T-helper 22 cell (primary cell): ENCODE measurements at places on chromosomes 3 and 15.

GRCh38 chr3:185558395-185558794, 6.0 kb upstream of the LIPH start:
- no peak for DNase-seq

DNA sequence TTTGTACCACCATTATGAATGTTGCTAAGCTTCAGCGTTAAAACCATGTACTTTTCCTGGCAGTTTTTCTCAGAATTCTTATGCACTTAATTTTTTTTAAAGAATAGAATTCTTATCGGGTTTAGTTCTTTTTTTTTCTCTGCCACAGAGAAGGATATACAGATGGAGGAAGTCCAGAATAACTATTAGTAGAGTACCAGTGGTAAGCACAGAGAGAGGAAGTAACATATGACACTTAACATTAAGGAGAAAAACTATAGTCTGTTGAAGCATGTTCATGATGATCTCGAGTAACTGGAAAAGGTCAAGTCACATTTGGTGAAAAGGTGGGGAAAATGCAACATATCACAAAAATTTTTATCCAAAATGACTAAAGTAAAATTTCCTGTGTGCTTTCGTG, 68.9 kb downstream of the RNF13 start:
- no peak for DNase-seq

GRCh38 chr3:177705976-177706823, 508.9 kb upstream of the TBL1XR1 start:
- no peak for DNase-seq

- no peak for DNase-seq
Measured at GRCh38 chr3:49841126-49841696, 15.2 kb downstream of the TRAIP start.

- DNase-seq = no peak
Measured at GRCh38 chr3:129336093-129336706, 57.5 kb downstream of the HMCES start.

GRCh38 chr15:38189671-38190295, 62.9 kb upstream of the SPRED1 start:
- DNase-seq = no peak

DNA sequence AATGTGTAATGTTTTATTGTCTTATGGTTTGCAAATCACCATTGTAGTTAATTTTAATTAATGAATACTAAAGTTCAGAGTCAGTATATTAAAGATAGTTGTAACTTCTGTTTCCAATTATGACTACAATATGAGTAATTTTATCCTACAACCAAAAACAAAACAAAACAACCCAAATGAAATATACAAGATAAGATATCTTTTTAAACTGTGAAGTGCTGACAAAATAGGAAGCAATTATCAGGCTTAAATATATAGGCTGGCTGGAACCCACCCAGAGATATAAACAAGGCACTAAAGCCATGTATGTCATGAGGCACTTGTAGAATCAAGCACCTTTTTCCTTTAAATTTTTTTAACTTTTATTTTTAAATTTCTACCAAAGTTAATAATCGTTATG, 108.6 kb upstream of the LRRFIP2 start:
- no peak for DNase-seq

GRCh38 chr3:38177181-38177580, 11.8 kb downstream of the OXSR1 start:
- DNase-seq = no peak

DNA sequence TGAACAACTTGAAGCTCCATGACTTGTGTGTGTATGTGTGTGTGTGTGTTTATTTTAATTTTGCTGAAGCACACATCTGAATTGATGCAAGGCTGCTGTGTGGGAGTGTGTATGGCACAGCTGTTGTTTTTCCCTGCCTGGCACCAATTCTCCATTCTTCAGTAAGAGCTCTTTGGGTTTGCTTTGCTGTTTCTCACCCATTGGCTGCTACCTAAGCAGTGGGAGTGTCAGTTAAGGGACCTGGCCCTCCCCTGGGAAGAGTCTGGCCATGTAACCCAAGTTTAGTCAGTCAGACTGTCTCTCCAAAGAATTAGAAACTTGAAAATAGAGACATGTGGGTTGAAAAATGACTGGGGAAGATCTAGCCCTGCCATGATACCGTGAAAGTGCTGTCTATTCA, 126.2 kb upstream of the SYNPR start:
- no peak for DNase-seq

DNA sequence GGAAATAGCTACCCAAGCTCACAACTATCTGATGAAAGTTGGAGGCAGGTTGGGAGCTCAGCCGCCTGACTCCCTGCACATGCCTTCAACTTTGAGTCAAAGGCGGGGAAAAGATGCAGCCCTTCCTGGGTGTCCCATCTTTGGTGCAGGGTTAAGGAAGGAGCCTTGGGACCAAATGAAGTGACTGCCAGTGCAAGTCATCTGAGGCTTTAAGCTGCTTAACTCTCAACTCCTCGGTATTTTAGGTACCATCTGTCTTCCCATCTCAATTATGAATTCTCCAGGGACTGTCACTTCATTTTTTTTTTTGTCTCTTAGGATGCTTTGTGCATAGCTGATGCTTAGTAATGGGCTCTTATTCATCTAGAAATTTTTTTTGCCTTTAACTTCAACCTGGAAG, 408.8 kb upstream of the C2CD4B start:
- DNase-seq = no peak

- DNase-seq = no peak
Measured at GRCh38 chr3:153901991-153902390, 219.2 kb upstream of the ARHGEF26 start.

GRCh38 chr3:140809316-140809715, 131.5 kb downstream of the TRIM42 start:
- no peak for DNase-seq

GRCh38 chr3:38003371-38003816, 12.8 kb downstream of the VILL start:
- no peak for DNase-seq

DNA sequence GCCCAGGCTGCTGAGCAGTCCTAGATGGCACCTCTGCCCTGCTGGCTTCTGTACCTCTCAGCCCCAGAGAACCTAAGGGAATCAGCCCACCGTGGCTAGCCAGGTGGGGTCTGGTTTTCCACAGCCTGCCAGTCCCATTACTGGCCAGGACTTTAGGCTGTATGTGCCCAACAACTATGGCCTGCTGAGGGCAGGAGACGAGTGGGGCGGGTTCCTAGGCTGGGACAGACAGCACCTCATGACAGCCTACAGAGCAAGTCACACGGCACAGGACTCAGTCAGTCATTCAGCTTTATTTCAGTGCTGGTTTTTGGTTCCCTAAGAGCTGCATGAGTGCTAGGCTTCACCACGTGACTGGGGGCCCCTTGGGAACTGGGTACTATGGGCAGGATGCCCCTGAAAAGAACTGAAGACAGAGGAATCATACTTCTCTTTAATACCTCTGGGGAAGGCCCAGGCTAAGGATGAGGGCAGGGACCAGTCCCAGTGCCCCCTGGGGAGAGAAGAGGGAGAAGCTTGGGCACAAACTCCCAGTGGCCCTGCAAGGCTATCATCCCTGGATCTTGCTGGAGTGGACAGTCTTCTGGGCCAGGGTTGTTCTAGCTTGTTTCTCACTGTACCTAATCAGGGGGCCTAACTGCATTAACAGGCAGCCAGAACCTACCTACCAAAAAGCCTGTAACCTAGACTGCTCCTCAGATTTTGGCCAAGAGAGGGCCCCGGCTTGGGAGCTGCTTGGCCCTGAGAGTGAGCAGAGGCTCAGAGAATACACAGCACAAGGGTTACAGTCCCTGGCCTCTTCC, 14.8 kb downstream of the CLK3 start:
- DNase-seq = no peak

- DNase-seq = no peak
Measured at GRCh38 chr15:96589864-96590263, 259.4 kb downstream of the NR2F2 start.

DNA sequence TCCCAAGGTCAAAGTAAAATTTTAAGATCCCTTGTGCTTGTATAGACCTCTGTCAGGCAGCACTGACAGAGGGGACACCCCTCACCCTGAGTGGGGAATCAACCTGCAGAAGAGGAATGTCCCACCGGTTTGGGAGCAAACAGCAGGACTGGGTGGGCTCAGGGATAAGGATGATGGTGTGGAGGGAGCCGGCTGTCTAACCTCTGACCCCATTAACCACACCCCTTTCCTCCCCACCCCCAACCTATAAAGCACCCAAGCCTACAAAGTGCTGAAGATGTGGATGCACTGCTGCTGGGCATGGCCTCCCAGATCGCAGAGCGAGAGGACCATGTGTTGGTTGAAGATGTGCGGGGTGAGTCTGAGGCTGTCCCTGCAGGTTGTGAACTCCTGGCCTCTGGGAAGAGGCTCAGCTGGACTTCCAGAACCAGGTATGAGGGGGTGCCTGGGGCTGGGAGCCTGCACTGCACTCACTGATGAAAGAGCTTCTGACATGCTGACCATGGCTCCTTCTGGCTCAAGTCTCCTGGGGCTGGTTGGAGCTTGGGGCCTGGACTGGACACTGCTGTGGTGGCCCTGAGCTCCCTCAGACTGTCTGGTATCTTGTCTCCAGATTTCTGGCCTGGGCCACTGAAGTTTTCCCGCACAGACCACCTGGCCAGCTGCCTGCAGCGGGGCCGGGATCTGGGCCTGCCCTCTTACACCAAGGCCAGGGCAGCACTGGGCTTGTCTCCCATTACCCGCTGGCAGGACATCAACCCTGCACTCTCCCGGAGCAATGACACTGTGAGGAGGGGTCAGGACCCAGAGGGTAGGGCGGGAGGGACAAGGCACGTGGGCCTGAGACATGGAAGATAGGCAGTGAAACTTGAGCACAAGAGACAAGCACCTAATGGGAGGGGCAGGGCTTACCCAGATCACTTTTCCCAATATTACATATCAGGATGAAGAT, 9.3 kb downstream of the DUOX1 start:
- DNase-seq = no peak
